MM.1S (cell line): ENCODE measurements at places on chromosomes 3 and 15.

DNA sequence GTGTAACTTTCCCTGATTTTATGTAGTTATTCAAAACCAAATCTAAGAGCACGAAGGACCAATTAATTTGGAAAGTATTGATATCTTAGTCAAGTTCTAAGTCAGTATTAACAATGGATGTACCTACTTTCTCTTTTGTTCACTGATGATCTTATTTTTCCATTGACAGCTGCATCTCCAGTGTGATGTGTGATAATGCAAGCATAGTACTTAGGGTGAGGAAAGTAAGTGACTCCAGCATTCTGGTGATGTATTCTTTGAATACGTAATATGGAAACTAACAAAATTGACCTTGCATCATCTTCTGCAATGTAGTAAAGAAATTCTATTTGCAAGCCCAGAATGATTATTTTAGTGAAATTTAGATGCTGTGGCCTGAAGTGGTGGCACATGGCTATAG, 22.4 kb downstream of the FBXW12 start:
- no peak for DNase-seq

DNA sequence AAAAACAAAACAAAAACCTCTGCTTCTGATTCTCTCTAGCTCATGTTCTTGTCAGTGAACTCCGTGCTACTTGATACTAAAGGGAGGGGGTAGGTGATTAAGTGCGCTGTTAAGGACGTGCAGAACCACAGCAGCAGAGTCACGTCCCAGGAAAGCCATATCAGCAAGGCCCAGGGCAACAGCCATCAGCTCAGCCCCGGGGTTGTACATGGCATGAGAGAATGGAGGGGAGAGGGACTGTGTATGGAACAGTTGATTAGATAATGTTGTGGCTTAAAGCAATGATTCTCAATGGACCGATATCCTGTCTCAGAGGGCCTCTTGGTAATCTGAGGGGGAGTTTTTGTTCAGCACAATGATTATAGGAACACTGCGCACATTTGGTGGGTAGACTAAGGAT, 27.6 kb downstream of the C2CD4A start:
- DNase-seq = no peak

GRCh38 chr15:95836536-95836935, 494.0 kb upstream of the NR2F2 start:
- no peak for DNase-seq

DNA sequence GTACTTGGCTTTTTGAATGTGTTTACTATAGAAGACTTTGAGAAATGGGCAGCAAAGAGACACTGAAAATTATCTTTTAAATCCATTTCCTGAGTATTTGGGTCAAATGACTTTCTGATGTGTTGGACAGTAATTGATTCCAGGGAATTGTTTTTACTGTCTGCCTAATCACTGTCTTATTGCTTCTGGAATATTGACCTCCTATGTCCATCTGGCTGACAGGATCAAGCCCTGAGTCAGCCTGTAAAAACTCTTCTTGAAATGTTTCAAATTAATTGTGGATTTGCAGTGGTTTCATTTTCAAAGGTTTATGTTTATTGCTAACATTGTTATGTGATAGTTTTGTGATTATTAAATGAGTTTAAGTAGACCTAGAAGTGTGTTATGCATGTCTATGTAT, 50.6 kb upstream of the MLF1 start:
- DNase-seq = no peak

- DNase-seq = no peak
These were observed 82.5 kb upstream of the DCBLD2 start for GRCh38 chr3:98984024-98984423.

- no peak for DNase-seq
These were observed 102.9 kb upstream of the KLF13 start for GRCh38 chr15:31223478-31224350.
